ENCODE measurements at places on chromosomes 12 and 14.
A peak's percentile ranks its signal among the peaks of the same experiment; 100 is the strongest.

- no peak for DNase-seq
Observed at GRCh38 chr12:27400856-27401354, 45.6 kb upstream of the SMCO2 start.

- DNase-seq, result no peak
Observed at GRCh38 chr12:42364692-42365091, 38.7 kb downstream of the PPHLN1 start.

GRCh38 chr12:124837958-124838803 is 25.5 kb downstream of the SCARB1 start:
- DNase-seq, result no peak

DNA sequence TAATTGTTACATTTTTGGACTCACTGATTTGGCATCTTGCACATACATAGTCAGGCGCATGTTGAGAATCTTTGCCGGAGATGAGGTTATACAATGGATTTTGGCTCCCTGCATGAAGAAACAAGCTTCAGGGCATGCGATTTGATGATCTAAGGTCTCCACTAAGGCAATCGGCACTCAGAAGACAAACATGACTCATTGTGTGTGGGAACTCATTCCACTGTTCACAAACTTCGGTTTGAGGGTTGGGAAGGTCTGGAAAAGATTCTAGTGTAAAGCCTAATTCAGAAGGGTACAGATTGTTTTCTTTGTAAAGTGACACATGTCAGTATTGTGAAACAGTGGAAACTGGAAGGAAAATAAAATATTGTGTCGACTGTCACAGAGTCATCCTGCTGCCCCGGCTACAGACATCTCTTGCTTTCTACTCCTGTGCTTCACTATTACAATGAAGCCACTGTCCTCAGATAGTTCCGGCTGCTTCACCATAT is 192.6 kb upstream of the HMGA2 start:
- DNase-seq, result no peak

DNA sequence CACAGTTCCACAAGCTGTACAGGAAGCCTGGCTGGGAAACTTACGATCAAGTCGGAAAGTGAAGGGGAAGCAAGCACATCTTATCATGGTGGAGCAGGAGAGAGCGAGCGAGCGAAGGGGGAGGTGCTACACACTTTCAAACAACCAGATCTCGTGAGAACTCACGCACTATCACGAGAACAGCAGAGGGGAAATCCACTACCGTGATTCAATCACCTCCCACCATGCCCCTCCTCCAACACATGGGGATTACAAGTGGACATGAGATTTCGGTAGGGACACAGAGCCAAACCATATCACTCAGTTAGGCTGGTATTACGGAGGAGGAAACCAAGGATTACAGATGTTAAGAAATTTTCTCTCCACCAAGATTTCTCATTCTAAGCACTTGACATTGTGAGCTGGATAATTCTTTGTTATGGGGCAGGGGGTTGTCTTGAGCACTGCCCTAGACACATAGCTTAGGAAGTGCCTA is 262.0 kb upstream of the G2E3 start:
- DNase-seq, result no peak

GRCh38 chr14:82776958-82777357 is 1243.3 kb upstream of the SEL1L start:
- DNase-seq, result no peak

DNA sequence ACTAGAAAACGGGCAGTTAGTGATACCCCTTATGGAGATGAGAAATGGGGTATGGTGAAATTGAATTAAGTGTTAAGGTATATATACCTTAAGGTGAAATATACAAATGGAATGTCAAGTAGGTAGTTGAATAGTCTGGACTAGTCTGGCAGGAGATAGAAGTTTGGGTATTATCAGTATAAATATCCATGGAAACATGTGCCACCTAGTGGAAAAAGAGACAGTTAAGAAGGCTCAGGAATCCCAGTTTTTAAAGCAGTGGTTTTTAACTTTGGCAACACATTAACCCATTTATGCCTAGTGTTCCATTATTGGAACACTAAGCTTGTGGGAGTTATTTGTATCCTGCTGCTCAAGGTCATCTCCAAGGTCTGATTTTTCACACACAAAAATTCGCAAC is 38.6 kb upstream of the TPH2 start:
- DNase-seq, result no peak

DNA sequence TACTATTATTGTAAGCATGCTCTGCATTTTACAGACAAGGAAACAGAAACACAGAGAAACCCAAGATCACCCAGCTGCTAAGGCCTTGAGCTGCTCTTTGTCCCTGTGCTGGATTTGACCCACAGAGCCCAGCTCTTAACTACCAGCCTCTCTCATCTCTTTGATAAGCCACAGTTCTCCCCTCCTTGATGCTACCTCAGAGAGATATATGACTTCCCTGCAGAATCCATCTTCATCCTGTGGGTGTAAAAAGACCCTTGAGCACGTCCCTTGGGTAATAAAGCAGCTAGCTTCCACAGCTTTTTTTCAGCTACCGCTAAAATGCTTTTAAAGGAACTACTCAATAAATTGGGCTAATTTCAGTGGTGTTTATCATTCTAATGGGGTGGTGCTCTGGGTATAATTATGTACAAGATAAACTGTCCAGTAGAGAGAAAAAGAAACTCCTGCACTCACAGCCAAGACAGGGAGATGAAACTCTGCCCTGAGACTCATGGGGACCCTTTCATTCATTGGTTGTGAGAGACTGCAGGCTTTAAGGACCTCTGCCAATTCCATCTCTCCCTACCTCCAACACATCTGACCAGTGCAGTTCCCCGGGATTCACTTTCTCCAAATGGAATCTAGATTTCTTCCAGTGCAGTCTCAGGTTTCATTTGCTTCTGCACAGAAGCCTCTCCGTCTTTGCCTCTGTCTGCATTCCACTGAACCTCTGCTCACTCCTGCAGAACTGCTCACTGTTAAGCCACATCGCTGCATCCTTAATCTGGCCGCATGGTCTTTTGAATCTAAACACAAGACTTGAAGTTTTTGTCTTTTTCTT is 24.7 kb upstream of the NTF3 start:
- DNase-seq, result no peak

DNA sequence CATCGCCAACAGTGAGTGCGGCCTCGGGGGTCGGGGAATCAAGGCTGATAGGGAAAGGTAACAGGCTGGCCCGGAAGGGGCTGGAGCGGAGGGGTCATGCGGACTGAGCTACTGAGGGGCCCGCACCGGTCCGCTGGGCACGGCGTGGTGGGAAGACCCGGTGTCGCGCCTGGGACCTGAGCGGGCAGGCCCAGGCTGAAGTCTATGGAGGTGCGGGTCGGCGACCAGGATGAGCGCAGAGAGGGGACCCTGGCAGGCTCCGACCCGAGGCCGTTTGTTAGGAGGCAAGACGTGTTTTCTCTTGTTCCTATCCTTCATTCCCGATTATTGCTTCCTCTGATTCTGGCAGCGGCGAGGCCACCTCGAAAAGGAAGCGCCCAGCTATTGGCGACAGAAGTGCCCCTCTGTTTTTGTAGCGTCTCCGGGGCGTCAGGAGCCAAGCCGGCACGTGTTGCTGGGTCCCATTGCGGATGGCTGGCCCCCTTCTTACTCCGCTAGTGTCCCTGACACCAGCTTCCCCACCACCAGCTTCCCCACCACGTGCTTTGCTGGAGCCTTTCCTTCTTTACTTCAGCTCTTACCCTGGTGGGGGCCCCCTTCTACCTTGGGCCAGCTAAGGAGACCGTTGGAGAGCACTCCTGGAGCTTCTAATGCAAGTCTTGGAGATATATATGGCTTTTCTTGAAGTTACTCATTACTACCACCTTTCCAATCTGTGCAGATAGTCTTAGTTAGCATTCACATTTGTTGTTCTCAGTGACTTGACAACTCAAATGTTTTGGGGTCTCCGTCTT is 653 bp downstream of the PA2G4 start:
- DNase-seq, result no peak

DNA sequence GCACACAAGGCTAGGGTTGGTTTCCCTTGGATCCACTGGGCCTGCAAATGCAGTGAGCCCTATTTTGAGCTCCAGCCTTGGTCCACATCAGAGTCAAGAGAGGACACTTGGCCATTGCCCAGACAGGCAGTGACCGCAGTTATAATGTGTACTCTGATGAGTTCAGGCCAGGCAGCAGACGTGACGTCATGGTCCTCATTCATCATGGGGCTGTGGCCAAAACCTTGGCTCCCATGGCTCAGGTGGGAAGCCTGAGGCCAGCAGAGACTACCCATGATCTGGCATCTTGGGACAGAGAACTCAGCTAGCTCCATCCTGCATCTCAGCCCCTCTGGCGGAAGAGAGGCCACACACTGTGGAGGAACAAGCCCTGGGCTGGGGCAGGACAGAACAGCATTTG is 16.4 kb downstream of the TMEM63C start:
- DNase-seq, result no peak

DNA sequence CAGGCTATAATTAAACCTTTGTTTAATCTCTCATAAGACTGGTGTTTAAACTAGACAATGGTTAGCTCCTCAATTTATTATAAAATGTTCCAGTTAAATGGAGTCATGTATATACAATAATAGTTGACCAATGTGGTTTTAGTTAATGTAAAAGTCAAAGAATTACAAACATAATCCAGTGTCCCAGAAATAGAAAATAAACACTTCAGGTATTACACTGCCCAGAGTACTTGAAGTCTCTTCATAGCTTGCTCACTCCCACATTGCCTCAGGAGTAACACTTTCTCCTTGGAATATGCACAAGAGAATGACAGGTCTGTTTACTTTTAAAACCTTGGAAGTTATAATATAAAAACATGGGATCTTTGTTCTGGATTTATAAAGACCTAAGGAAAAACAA is 60.5 kb downstream of the SLC38A1 start:
- peak; percentile 40 for DNase-seq

DNA sequence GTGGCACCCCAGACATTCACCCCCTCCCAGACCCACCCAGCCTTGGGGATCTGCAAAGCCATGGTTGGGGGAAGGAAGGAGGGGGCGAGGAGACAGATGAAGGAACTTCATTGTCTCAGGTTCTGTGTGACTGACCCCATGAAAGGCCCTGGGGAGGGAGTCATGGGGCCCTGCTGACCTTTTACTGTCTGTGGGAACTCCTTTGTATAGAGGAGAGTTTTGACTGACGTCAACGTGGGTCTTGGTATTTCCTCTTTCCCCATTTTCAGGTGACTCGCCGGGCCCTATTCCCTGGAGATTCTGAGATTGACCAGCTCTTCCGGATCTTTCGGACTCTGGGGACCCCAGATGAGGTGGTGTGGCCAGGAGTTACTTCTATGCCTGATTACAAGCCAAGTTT is 3.1 kb upstream of the RAB5B start:
- DNase-seq, result no peak
